Left colon (tissue), 2 donors: ENCODE measurements at places on chromosomes 1 and 21. TPM values are rescaled to one million over a fixed set of nuclear protein-coding genes. Genes with fewer than 3 reads are reported as not detected.

Gene TRIM45
- 1.3 TPM for total RNA-seq

Gene MRPL37
- total RNA-seq, result 59.6 TPM

Gene KIF21B
- 5.5 TPM for total RNA-seq

Gene JAM2
- 3.5 TPM for total RNA-seq

Gene BGLAP
- total RNA-seq, result 1.1 TPM

Gene NR5A2
- total RNA-seq, result 51.1 TPM

Gene LCE1D
- total RNA-seq, result not detected

Gene TIAM1
- total RNA-seq, result 6.9 TPM

Gene EXO5
- 4.7 TPM for total RNA-seq

Gene MAGI3
- total RNA-seq, result 58.2 TPM

Gene PADI3
- not detected for total RNA-seq

Gene GPR3
- total RNA-seq, result not detected

Gene LRP8
- 5.3 TPM for total RNA-seq

Gene IL20
- not detected for total RNA-seq

Gene ZBTB8B
- total RNA-seq, result not detected

Gene GPR25
- not detected for total RNA-seq

Gene TCHH
- total RNA-seq, result 0.06 TPM

Gene SPRR2E
- not detected for total RNA-seq

Gene WNT9A
- total RNA-seq, result 2.2 TPM

Gene SIM2
- 0.34 TPM for total RNA-seq

Gene UBL4B
- total RNA-seq, result not detected

Gene HES5
- 6.2 TPM for total RNA-seq

Gene TSPEAR
- 0.09 TPM for total RNA-seq

Gene CYP4B1
- 2.1 TPM for total RNA-seq

Gene CPLANE2
- total RNA-seq, result 7.6 TPM

Gene TENT5C
- 45.6 TPM for total RNA-seq

Gene FCAMR
- total RNA-seq, result 0.53 TPM

Gene RXFP4
- 5.6 TPM for total RNA-seq

Gene ERO1B
- total RNA-seq, result 2.2 TPM

Gene TNFRSF18
- 3.7 TPM for total RNA-seq
